T-helper 17 cell (primary cell): ENCODE measurements at places on chromosomes 1 and 21.

- DNase-seq, result peak; percentile 38
Observed at GRCh38 chr1:83998498-83999315, at the start of gene TTLL7. Gene TTLL7 (minus strand): TSS chr1:83999132. CDS start chr1:83952211, 46,921 bp downstream.

DNA sequence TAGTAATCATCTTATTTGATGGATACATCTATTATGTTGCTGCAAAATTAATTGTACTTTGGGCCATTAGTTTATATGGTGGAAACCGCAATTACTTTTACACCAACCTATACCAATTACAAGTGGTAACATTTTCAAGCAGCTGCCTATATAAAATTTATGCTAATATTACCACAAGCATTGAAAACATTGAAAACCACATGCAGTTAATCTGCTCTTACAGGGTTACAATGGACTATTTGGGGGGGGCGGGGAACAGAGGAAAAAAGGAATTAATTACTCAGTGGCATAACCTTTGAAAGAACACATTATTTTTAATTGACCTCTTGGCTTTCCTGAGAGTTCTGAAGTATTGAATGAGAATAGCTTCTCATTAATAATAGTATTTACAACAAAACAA lies 1793.2 kb downstream of the NCAM2 start:
- no peak for DNase-seq

GRCh38 chr1:31936278-31936980 lies 1.7 kb downstream of the PTP4A2 start:
- no peak for DNase-seq

- DNase-seq, result no peak
Observed at GRCh38 chr1:43199093-43199726, 27.1 kb downstream of the CFAP57 start.

DNA sequence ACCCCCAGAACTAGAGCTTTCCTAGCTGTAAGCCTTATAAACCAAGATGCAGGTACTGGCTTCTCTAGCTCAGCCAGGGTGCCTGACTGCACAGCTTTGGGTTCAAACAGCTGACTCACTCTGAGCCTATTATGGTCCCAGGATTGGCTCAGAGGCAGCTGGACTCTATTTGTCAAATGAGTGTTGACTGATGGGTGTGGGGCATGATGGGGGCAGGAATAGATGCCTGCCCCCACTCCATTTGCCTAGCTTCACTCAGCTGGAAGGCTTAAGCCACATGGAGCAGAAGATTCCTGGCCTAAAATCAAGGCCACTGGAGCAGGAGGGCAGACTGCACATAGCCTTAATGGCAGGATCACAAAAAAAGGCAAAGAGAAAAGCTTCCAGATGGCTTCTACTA lies 90.5 kb downstream of the PIK3R3 start:
- DNase-seq, result no peak

DNA sequence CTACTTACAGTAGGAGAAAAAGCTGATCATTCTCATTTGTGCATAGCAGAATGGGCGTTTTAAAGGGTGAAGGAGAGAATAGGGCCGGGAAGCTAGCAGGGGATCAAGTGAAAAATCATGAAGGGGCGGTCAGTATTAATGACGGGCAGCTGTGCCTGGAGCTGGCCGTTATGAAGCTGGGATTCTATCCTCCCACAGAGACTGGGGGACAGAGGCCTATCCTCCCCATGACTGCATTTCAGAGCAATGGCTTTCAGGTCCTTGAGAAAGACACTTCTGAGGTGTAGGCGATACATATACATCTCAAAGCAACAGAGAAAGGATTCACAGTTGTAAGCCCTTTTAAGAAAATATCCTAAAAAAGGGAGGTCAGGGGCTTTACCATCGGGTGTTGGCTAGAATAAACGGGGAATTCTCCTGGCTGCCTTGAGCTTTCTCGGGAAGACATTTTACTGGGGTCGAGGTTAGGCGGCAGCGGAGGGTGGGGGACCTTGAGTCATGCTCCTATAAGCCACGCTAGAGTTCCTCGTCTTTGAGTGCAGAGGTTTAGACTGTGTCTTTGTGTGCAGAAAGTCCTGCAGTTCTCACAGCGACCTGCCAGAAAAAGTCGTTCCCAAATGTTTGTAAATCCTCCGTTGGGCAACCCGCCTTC lies 559 bp upstream of the MTARC2 start:
- DNase-seq, result no peak

- no peak for DNase-seq
Observed at GRCh38 chr1:217029281-217030157, 306.3 kb upstream of the ESRRG start.

DNA sequence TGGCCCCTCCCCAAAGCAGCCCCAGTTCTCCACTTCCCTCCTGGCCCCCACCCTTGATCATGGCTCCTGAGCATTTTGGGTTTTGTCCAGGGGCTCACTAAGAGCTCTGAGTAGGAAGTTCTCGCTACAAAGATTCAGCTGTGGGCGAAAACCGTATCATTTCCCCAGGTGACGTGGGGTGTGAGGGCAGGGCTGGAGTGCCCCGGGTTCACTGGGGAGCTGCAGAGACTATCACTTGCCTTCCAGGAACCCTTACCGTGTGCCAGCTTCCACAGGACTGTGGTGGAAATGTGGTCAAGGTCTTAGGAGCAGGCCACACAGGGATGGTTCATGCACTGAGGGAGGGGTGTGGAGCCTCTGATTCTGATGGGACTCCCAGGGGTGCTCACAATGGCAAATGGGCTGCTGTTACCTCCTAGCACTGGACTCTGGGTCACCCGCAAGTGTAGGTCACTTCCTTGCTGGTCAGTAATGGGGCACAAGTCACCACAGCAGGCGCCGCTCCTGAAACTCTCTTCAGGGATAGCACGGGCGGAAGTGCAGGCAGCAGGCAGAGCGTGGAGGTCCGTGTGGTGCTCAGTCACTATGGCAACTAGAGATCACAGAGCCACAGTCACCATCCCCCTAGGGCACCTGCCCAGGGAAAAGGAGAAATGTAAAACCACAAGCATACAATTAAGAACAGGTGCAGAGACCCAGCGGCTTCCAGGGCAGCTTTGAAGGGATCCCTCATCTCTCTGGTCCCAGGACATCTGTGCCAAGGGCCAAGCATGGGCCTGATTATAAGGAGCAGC lies 35.4 kb downstream of the RSPH1 start:
- peak; percentile 40 for DNase-seq

GRCh38 chr1:114278911-114279310 lies 125.2 kb upstream of the SYT6 start:
- no peak for DNase-seq

DNA sequence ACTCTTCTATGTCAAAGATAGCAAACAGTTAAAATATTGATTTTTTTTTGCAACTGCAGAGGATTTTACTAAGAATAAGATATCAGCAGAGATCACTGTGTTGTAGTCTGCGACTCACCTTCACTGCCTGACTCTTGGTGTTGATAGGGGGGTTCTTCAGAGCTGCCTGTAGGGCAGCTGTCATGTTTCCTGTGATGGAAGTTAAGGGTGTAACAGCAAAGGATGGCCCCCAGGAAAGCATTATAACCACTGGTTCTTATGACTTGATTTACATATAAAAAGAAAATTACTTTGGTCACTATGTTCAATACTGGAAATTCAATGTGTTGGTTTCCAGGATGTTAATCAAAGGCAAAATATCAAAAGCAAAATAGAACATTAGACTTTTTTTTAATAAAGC lies 2.6 kb downstream of the ARPC5 start:
- no peak for DNase-seq

- DNase-seq, result no peak
Observed at GRCh38 chr1:228807904-228808605, 72.8 kb downstream of the RHOU start.

DNA sequence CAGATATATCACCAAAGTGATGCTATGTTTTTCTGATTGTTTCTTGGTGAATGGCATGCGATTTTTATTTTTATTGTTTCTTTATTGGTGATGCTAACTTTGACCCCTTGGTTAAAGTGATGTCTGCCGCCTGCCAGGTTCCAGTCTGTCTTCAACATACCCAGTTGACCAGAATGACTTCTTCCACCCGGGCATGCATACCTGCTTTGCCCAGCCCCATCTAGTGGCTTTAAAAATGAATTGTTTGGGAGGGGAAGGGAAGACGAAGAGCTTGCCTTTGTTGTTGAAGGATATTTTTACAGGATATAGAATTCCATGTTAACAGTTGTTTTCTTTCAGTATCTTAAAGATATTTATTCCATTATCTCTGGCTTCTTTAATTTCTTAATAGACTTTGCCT lies 65.1 kb downstream of the ATG4C start:
- DNase-seq, result no peak

- DNase-seq, result no peak
Observed at GRCh38 chr1:99369154-99369553, 104.9 kb downstream of the PLPPR4 start.

- no peak for DNase-seq
Observed at GRCh38 chr1:14486401-14487201, 111.9 kb upstream of the KAZN start.

DNA sequence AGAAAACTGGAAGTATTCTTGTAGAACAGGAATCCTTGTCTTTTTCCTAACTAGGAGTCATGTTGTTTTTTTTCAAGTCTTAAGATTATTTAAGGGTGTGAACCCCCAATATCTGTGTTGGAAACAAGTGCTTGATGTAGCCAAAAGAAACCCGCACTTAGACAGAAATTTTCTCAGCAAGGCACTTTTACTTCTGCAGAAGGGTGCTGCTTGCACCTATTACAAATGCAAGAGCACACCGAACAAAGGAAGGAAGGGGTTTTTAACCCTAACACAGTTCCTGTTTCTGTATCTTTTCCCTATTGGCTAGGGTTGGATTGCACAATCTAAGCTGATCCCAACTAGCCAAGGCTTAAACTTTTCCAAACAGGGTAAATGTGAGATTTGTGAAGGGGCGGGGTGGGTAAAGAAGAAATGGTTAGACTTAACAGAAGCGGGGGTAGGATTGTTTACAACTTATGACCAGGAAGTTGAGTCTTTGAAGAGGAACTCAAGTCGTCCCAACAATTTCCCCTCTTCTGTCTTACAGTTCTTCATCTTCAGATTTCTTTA lies 75.1 kb downstream of the ZFYVE9 start:
- DNase-seq, result no peak

DNA sequence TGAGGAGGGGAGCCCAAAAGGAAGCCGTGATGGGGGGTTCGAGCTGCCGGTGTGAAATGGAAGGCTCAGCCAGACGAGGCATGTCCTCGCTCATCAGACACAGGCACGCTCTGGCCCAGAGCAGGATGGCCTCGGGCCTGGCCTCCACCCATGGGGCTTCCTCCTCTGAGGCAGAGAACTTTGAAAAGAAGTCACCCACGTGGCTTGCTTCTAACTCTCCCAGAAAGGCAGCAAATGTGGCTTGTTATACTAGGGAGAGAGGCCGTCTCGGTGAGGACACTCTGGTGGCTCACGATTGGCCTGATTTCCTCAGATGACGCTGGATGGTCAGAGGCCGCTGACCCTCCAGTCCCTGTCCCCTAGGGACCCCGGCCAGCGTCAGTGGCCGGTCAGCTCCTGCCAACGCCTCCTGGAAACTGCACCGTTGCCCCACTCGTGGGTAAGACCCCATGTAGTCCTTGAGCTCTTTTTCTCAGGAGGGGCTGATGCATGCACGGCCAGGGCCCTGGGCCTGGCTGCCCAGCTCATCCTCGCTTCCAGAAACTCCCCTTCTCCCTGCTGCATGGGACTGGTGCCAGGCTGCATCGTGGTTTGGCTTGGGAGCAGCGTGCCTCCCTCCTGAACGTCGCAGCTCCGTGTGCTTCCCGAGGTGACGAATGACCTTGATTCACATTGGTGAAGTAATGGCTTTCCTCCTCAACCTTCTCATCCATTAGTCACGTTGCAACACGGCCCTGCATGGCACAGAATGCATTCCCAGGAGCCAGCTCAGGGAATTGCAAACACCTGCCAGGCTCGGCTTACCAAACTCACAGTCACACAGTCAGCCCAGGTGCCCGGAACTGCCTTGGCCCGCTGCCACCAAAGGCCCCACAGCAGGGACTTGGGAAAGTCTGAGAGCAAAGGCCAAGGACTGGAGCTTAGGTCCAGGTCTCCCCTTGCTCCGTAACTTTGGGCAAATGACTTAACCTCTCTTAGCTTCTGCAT lies 58.8 kb downstream of the TOMM20 start:
- DNase-seq, result no peak

- DNase-seq, result no peak
Observed at GRCh38 chr1:15141935-15142539, 11.5 kb upstream of the TMEM51 start.

DNA sequence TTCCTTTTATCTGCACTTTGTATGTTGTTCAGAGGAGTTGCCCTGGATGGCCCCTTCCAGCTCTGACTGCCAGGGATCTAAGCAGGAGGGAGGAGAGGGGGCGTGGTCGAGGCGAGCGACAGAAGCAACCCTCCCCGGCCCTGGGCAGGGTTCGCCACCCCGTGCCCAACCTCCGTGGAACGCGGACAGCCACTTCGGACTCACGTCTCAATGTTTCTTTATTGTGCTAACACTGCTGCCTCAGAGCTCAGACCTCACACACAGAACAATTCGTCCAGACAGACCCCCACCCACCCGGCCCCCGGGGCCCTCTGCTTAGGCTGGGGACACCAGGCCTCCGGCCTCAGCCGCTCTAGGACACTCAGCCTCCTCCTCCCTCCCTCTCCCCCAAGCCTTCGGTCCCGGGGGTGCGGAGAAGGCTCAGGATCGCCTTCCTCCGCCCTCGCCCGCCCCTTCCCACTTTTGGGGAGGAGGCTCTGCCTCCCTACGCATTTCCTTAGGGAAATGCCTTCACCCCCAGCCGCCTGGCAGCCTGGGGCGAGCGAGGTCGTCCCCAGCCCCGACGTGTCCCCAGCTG lies 8.3 kb downstream of the VSIG8 start:
- DNase-seq, result no peak

- DNase-seq, result no peak
Observed at GRCh38 chr21:16323596-16323995, 593.8 kb downstream of the USP25 start.

DNA sequence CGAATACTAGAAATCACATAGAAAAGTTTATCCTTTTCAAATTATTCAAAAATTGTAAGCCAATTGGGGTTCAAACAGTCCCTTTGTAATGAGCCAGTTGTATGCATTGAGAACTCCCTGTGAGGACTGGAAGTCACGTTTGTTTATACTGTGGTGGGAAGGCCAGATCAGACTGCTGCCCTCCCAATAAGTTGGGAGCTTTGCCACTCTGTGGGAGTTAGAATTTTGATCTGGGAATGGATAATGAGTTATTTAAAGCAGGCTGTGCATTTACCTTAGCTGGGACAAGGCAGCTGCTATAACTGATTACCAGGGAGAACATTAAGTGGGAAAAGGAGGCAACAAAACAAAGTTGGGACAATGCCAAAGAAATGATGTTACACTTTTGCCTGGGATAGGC lies 178.8 kb downstream of the SDCCAG8 start:
- no peak for DNase-seq

- DNase-seq, result no peak
Observed at GRCh38 chr1:89125913-89126580, at the start of gene GBP2. Gene GBP2 (minus strand): TSS chr1:89126114. CDS start chr1:89121966, 4,148 bp downstream.

DNA sequence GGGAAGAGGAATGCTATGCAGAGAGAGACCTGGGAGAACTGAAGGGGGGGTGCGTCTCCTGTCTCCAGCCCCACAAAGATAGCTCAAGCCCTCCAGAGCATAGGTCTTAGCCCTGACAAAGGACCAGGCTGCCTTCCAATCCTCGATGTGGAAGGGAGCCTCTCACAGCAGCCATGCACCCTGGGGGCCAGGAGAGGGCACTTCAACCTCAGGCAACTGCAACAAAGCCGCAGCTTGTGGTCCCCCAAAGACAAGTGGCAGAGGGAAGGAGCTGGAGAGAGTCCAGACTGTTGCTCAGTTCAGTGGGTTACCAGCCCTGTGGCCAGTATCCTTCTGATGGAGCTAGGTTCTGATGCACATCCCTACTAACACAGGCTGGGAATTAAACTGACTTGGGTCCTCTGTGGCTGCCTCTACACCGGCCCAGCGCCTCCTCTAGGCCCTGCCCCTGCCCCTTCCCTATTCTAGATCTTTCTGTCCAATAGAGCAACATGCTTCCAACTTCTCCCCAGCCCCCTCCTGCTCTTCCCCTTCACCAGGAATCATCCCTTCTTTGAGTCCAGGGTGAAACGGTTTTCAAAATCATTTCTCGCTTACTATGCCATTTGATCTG lies 100.7 kb upstream of the SPATA6 start:
- DNase-seq, result no peak
